Neural crest cell (in vitro differentiated cells): ENCODE measurements at places on chromosomes 7 and 10.
A peak's percentile ranks its signal among the peaks of the same experiment; 100 is the strongest.

GRCh38 chr10:72250666-72251065 is 23.1 kb upstream of the DDIT4 start:
- DNase-seq, result no peak

DNA sequence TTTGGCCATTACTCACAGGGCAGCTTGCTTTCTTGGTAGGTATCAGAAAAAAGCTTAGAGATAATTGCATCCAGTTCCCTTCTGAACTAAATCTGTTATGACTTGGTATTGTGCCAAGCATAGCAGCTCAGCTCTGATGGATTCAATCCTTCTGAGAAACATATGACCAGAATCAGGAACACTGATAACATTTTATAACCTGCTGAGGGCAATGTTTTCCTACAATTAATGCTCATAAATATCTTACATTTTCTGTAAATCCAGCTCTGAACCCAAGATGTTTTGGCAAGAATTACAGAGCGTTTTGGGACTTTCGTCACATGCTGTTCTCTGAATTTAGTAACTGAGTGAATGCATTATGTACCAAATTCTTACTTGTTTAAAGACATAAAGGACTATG is 167.8 kb downstream of the KIF20B start:
- DNase-seq, result no peak

DNA sequence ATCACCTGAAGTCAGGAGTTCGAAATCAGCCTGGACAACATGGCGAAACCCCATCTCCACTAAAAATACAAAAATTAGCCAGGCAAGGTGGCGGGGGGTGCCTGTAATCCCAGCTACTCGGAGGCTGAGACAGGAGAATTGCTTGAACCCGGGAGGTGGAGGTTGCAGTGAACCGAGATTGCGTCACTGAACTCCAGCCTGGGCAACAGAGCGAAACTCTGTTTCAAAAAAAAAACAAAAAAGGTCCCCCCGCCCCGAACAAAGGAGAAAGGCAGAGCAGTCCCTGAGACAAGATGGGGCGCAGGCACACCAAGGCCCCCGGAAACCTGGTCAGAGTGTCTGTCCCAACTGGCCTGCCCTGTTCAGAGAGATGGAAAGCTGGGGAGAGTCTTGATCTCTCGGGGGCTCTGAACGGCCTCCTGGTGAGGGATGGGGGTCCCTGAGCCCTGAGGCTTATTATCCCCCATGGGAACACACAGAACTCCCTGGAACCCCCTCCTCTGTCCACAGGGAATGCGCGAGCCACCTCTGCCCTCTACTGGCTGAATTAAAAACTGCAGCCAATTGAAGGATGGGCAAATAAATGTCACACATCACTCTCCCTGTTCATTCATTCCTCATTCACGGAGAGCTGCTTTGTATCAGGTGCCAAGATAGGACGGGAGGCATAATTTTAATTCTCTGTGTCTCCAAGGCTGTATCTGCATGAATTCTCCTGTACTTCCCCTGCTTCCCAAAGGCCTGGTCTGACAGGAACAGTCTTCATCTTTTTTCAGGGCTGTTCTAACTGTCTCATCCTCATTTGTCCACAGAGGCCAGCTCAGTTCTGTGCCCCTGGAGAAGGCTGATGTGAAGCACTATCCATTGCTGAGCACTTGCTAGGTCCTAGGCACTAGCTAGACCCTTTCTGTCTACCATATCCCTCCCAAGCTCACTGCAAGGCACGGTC is 28.9 kb downstream of the MAT1A start:
- peak; percentile 79 for DNase-seq

- DNase-seq, result no peak
Measured at GRCh38 chr10:3873728-3874461, 88.9 kb upstream of the KLF6 start.

DNA sequence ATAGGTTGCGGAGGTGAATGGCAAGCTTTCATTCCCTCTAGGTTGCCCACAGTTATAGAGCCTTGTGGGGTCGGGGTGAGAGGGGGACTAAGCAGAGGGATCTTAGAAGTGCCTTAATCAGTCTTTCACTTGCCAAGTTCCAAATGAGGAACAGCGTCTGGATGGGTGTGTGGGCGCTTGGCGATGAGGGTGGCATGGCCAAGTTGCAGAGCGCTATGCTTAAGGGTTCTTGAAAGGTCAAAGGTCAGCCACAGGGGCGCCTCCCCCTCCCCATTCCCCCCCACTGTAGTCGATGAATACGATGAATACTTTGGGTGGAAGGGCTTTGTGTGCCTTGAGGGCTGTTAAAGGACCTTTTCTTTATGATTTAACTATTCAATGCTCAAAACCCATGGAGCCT is 185.0 kb downstream of the TCF7L2 start:
- peak; percentile 15 for DNase-seq

GRCh38 chr7:2126621-2127020 is 106.1 kb downstream of the MAD1L1 start:
- no peak for DNase-seq
